ENCODE measurements at places on chromosomes 1 and 21.

DNA sequence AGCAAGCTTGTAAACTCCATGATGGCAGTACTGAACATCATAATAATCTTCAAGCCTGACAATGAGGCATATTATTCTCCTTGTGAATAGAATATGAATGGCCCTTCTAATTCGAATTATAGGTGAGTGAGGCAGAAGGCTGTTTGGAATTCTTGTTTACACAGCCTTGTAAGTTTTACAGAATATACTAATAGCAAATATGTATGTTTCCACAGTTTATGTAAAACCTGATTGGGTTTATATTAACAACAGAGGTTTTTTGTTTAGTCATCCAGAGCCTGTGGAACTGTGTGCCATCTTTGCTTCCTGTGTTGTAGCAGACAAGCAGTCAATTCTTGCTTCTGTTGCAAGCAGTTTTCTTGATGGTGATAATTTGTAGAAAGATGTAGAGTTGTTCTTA lies 8.0 kb downstream of the OSBPL9 start:
- DNase-seq: no peak

DNA sequence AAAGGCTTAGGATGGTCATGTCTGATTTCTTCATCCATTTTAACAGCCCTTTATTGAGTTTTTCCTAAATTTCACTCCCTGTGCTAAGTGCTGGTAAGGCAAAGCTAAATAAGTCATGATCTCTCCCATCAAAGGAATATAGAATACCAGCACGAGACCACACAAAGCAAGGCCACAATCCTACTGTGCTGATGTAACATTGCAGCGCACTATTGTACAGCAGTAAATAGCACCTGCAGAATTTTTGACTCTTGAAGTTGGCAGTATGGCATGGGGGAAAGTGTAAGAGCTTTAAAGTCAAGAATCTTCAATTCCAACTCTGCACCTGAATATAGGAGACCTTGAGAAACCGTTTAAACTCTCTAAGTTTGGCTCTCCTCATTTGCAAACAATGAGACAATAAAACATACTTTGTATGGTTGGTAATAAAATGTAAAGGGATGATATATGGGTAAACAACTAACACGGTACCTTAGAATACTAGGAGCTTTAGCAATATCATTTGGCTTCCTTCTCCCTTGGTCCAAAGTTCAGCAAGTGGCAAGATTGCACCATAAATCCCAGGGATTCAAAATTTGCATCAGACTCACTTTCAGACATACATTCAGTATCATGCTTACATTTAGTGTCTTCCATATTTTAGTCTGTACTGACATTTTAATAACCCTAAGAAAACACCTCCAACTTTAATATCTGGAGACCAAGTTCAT lies 132.9 kb upstream of the PRDX6 start:
- no peak for DNase-seq

DNA sequence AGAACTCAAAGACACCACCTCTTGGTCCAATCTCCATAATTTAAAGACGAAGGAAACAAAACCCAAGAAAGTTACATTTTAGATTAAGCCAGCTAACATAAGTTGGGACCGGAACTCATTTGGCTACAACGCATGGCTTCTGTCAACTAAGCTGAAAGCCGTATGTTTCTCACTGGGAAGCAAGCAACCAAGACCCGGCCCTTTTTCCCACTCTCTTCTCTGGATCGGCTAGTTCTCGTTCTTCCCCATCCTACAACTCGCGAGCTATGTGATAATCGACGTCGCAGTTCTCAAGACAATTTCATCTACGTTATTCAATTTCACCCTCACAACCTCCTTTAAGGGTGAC lies 601 bp downstream of the CCT8 start:
- peak; percentile 44 for DNase-seq

GRCh38 chr1:91735266-91735845 lies 150.6 kb downstream of the TGFBR3 start:
- no peak for DNase-seq

GRCh38 chr1:72182859-72183258 lies 99.5 kb downstream of the NEGR1 start:
- no peak for DNase-seq

- DNase-seq: peak; percentile 72
These were observed 49.9 kb upstream of the LAPTM5 start for GRCh38 chr1:30807318-30808066.

DNA sequence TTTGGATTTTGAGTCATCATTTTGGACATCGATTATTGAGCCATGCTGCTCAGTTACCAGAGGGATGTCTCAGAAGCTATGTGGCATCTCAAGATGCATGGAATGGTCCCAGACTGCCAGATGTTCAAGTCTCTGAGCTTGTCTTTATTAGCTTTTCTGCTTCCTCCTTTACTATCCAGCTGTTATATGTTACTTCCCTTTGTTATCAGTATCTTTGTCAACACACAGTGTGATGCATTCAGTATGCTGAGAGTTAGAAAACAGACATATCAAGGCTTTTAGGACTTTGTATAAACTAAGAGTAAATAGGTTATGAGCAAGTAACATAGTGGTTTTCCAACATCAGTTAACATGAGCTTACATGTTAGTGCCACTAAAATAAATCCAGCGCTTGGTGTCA lies 474.5 kb downstream of the DSCAM start:
- no peak for DNase-seq

- no peak for DNase-seq
These were observed 20.2 kb downstream of the NSL1 start for GRCh38 chr1:212771341-212771740.

- DNase-seq: no peak
These were observed 13.5 kb upstream of the AXDND1 start for GRCh38 chr1:179352236-179352635.

DNA sequence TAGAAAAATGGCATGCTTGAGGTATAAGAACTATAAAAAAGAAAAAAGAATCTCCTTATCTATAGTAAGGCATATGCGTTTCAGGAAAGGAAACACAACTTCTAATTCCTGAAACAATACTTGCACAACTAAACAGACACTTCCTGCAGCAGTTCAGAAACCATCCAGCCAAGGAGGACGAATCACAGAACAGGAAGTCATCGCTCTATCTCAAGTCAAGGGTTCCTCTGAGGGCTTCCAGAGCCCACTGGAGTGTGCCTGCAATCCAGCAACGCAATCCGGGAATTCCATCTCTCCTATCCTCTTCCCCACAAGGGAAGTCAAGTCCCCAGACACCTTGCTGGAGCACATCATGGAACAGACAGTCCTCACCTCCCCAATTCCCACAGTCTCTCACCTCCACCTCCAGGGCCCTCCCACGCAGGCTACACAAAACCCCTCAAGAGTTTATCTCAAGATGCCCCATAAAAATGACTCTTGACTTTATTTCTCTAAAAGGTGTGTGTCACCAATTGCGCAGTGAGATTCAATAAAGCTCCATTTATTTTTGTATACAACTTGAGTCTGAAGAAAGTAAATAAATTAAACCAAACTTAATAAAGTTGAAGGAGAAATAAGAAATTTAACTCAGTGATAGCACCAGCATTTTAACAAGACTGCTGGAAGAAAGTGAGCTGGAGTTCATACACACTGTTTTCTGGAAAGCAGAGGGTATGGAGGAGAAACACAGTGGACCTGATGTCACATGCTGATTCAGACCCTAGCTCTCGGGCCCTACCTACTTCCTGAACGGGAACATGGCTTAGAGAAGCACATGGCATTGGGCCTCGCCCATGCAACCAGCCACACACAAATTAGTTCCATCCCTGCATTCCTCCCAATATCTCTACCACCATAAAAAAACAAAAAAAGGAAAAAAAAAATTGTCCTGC lies 39.9 kb downstream of the SIPA1L2 start:
- peak; percentile 49 for DNase-seq

DNA sequence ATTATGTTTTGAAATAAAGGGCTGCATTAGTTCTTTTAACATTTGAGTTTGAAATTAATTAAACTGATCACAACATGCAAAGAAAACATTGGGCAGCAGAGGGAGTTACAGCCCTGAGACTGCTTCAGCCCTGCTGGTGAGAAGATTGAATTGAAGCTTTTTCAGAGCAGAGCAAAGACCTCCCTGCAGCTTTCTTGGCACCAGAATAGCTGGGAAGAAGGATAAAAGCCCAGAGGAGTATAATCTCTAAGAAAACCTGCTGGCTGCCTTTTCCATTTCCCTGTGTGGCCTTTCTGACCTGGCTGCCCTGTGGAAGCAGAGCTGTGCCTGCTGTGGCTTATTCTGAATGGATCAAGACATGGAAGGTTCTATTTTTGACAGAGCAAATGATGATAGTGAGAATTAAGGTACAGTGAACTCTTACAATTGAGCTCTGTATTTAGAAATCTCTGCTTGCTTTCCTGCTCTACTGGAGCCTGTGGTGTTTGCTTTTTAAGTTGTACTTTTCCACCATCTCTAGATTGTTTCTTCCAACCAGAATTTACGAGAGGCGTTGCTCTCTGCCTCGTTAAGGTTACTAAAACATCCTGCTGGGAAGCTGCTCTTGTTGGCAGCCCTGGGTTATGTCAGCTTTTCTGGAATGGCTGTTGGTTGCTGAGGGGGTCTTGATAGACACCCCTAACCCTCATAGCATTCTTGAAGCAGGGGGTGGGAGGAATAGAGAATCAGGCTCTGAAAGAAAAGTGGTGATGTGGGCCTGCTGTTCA lies 9.9 kb downstream of the SNRPE start:
- DNase-seq: peak; percentile 79

- DNase-seq: no peak
These were observed 146.7 kb downstream of the CSMD2 start for GRCh38 chr1:34018285-34018684.

GRCh38 chr1:109089242-109090015 lies 1.1 kb upstream of the TMEM167B start:
- DNase-seq: peak; percentile 86

All from muscle of leg (tissue), 16 donors.